ENCODE measurements at places on chromosomes 1 and 21.

DNA sequence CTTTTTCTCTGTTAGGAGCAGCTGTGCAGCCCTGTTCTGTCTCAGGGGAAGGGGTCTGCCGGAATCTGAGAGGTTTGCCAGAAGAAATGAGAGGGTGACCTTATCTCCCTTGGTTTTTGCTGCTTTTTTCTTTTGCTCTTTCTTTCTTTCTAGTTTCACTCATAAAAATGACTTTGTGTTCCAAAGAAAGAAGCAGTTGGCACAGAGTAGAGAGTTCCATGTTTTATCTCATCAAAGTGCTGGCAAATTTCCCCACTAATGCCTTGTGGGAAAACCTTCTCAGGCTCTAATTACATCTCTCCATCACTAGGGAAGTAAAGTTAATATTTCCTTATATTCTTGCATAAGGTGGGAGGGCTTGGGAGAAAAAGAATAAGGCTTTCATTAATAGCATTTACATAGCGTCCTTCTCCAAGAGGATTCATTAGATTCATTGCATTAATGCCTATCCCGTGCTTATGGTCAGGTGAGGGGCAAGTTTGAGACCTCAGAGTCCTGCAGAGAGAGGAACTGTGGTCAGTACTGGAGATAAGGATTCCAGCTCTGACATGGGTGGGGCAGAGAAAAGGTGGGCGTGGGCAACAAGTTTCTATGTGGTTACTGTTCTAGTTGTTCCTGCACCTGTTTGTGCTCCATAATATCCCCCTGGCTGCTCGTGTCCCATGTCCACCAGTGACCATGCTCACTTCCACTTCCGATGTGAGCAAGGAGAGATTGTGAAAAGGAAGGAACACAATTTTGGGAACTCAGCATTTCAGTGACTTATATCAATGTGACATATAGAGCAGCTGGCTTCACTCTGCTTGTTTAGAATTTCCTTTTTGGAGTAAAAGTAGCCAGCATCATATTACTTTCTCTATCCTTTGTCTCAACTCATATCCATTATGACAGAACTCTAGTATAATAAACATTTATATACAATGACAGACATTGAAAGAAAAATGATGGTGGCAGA is 79.5 kb downstream of the DISC1 start:
- DNase-seq = no peak

- DNase-seq = no peak
Measured at GRCh38 chr1:86696522-86696921, 7.9 kb upstream of the SH3GLB1 start.

DNA sequence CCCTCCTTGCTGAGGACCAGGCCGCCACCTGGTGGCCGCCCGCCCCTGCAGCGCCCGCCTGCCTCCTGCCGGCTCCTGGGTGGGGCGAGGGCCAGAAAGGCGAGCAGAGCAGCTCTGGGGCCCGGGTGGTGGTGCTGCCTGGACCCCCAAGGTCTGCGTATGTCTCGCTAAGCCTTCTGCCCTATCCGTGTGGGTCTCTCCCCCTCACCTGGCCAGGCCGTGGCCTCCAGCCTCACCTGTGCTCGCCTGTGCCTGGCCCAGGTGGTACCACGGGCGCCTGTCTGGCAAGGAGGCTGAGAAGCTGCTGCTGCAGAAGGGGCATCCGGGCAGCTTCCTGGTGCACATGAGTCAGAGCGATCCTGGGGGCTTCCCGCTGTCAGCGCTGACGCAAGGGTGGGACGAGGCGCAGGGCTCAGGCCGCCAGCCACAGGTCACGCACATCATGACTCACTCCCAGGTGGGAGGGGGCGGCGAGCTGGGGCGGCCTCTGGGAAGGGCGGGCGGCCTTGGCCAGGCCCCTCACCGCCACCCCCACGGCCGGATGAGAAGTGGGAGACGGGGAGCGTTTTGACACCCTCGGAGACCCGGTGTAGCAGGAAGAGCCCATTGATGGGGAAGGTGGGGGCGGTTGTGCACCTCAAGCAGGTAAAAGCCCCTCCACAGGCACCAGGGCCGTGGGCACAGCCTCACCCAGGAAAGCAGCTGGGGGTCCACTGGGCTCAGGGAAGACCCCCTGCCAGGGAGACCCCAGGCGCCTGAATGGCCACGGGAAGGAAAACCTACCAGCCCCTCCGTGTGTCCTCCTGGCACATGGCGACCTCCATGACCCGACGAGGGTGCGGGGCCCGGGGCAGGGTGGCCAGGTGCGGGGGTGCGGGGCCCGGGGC is 9.9 kb downstream of the RNF223 start:
- peak; percentile 47 for DNase-seq

- no peak for DNase-seq
Measured at GRCh38 chr1:196152975-196153374, 455.3 kb downstream of the KCNT2 start.

DNA sequence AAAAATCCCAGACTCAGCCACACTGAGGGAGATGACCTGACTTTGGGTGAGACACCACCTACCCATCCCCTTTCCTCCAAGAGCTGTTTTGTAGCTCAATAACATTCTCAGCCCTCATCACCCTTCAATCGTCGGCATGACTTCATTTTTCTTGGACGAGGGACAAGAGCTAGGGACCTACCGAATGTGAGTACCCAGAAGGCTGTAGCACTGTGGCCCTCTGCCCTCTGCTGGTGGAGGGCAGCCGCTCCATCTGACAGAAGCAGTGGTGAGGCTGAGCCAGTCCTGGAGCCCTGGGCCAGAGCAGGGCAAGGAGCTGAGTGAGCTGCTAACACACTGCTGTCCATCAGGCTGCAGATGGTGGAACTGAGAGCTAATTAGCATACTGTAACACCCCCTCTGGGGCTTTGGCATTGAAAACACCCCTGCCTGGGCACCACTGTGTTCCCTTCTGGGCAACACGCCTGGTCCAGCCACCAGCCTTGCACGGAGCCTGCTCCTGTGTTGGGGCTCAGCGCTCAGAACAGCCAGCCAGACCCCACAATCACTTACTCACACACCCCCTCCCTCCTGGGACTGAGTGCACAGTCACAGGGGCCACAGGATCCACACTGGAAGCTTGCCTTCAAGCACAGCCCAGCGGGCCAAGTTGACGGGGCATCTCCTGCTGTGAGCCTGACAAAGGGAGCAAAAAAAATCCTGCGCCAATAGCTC is 18.3 kb upstream of the ALPL start:
- no peak for DNase-seq

DNA sequence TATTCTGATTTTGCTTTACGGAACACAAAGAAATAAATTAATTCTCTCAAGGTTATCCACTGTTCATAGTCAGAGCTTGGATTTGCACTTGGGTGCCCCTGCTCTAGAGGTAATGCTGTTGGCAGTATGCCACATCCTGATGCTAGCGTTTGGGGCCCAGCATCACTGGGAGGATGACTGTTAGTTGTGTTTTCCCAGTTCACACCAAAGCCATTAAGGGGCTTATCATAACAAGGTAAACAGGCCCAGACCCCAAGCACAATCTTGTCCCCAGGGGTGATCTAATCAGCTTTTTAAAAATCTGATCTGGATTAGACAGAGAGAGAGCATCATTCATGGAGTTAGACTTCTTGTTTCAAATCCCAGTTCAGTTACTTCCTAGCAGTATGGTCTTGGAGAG is 60.2 kb upstream of the PBX1 start:
- no peak for DNase-seq

DNA sequence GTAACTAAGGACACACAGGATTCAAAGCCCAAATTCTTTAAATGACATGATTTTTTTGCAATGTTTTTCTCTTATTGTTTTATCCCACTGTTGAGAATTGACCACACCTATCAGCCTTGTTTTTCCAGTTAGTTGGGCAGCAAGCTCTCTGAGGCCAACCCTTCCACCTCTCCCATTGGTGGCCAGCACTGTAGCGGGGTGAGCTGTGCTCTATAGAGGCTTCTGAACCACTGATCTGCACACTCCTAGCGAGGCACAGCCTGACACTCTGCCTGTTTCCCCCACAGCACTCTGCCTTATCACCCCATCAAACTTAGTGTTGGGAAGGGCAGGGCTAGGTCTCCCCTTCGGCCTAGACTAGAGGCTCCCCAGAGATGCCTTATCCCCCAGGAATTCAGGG is 19.5 kb downstream of the AHDC1 start:
- no peak for DNase-seq

DNA sequence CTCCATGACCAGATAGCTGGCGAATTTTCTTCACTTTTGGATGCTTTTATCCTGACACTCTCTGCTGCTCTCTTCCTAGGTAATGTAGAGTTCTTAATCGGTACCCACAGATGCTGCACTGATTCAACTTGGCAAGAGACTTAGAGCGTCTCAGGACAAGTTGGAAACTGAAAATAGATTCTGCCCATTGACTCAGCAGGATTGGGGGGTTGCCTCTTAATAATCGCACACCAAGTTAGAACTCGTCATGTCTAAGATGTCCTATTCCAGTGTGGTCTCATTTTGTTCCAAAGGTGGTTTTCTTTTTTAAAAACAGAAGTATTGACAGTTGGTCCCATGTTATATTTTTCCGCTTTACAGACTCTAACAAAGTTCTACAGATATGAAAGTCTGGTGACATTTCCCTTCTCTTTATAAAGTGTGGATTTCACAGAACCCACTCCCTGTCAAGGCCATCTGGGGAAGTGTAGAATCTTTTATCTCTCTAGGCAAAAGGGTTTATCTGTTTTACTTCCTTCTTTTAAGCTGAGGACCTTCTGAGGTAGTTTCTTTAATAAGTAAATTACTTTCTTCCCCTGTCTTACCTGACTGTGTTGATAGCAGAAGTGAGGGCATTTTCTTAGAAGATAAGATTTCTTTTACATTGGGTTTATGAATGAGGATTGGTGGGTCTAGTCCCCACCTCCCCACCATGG is 12.1 kb upstream of the DIPK1A start:
- no peak for DNase-seq

GRCh38 chr1:116785006-116785405 is 30.8 kb downstream of the CD2 start:
- no peak for DNase-seq

DNA sequence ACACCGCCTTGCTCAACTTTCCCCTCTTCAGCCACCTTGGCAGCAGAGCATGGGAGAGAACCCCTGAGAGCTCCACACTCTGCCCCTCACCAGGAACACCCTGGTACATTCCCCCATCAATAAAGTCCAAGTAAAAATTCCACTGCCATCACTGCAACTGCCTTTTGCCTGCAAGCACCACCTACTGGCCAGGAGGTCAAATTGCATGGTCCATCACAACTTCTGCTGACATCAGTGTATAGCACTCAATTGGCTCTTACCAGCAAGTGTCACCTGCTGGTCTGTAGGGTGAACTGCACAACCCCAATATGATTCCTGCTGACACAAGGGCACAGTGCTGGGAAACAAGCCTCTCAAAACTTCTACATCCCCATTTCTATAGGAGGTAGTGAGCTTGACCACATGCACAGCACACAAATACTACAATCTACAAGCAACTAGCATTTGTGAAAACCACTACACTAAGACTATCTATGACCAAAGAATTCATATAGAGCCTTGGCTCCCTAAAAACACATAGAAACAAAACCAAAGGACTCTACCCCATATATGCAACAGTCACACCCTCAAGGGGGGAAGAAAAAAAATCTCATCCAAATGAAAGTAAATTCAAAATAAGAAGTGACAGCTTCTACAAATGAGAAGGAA is 69.2 kb downstream of the FASLG start:
- DNase-seq = no peak

DNA sequence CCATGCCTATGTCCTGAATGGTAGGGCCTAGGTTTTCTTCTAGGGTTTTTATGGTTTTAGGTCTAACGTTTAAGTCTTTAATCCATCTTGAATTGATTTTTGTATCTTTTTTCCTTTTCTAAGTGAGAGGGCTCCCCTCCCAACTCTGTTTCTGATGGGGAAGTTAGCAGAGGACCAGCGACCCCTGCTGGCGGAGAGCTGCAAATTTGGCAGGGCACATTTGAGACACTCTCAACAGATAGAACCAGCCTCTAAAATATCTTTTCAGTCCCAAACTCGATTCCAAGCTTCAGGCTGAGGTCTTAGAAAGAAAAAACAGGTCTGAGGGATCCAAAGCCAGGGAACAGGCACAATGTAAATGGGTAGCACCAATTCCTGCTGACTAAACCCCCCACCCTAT is 32.5 kb downstream of the LRRC3 start:
- peak; percentile 17 for DNase-seq

DNA sequence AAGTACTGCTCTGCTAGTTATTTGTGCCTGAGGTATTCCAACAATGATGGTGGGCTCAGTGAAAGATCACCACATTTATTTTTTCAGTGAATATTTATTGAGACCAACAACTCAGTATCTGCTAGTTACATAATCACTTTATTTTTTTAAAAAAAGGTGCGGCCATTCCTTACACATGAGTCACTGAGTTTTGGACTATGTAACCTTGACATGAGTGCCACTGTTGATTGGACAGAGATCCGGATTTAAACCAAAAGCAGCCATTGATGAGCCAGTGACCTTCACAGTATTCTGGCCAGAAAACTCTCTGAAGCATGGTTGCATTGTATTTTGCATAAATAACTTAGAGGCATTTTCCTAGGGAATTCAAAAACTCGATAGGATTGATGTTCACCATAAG is 79.5 kb downstream of the NUF2 start:
- DNase-seq = no peak

DNA sequence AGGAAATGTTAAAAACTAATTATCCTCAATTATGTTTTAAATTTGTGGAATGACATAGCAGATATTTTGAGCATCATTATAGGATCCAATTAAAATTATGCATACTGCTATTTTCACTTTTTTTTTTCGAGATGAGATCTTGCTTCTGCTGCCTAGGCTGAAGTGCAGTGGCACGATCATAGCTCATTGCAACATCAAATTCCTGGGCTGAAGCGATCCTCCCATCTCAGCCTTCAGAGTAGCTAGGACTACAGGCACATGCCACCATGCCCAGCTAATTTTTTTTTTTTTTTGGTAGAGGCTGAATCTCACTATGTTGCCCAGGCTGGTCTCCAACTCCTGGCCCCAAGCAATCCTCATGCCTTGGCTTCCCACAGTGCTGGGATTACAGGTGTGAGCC is 11.3 kb upstream of the SLC1A7 start:
- no peak for DNase-seq

GRCh38 chr1:117032681-117033539 is 27.2 kb upstream of the TTF2 start:
- DNase-seq = no peak

- no peak for DNase-seq
Measured at GRCh38 chr1:48940354-48940753, 163.7 kb upstream of the BEND5 start.

Data from CD4-positive, alpha-beta T cell (primary cell).